T47D (cell line): ENCODE measurements at places on chromosomes 5 and 9.
A peak's percentile ranks its signal among the peaks of the same experiment; 100 is the strongest.

- no peak for DNase-seq
These were observed 224.0 kb downstream of the WDR70 start for GRCh38 chr5:37603072-37603471.

DNA sequence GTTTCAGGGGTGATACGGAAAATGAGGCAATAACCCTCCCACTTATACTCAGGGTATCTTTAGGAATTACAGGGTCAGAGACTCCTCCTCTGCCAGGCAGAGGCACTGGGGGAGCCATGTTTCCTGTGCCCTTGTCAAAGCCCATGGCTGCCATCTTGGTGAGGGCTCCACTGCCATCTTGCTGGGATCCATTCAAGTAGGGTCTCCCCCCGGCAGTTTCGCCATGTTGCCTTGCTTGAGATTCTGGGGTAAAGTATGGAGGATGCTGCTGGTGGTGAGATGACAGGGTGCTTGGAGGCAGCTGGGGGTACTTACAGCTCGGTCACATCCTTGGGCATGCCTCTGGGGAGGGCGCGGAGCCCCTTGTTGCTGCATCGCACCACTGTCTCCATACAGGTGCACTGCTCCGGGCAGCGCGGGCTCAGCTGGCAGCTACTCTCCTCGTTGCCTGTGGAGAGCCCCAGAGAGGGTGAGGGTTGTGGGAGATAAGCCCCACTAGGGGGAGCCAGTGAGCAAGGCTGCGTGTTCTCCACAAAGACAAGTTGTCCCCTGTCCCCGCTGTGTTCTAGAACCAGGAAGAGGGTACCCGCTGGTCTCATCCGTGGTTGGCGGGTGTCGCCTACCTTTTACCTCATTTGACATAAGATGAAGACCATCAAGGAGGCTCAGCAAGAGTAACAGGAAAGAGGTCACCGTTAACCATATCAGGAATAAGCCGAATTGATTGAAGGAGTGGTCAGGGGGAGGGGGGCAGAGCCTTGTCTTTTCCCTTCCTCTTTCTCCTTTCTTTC lies 169.0 kb upstream of the PANK3 start:
- DNase-seq: no peak

- no peak for DNase-seq
These were observed 50.2 kb upstream of the DNAH5 start for GRCh38 chr5:13994621-13995253.

DNA sequence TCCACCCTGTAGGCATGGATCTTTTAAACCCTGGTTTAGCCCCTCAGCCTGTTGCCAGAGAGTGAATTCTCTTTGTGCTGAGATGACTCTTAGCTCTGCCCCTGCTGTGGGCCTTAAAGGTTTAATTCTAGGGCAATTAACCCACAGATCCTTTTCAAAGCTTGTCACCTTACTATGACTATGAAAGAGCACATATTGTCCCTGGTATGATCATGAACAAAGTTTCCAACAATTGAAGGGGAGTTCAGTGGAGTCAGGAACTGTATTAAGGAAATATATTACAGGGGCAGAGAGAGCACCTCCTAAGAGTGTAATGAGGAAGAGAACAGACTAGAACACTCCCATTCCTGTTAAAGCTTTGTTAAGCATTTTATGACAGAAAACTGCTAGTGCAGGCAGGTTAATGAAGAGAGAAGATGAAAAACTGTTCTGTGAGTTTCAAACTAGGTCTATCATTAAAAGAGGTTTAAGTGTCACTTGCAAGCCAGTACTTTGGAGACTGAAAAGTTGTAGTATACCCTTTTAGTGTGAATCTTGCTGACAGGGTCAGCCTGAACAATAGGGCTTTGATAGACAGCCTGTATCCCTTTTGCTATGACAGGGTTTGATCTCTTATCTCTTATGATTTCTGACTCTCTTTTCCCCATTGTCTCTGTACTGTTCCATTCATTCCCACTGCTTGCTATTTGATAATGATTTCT lies 104.2 kb upstream of the ELL2 start:
- DNase-seq: no peak

DNA sequence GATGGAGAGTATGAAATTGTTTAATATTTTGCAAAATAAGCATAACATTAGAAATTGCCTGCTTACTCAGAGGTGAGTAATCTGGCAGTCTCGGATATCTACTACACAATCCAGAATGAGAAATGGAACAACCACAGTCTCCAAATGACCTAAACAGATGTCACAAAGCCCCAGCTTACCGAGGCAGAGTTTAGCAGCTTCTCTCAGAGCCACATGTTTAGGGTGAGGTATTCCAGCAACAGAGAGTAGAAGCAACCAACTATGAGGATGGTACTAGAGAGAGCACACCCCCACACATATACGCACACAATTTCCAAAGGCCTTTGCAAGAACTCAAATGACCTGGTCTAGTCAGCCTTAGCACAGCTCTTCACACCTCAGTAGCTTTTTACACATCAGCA lies 122.7 kb upstream of the LPAR1 start:
- no peak for DNase-seq

GRCh38 chr5:149834246-149834855 lies 104.2 kb downstream of the PPARGC1B start:
- DNase-seq: peak; percentile 90

DNA sequence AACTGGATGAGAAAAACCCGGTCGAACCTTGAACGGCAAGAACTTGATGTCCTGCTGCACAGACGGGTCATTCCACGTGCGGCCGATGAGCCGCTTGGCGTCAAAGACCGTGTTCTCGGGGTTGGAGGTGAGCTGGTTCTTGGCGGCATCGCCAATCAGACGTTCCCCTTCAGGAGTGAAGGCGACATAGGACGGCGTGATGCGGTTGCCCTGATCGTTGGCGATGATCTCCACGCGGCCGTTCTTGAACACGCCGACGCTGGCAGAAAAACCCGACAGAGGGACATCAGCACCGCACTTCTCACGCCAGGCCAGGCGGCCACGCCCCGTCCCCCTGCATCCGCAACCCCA lies 519 bp downstream of the HSPA5 start:
- no peak for DNase-seq

DNA sequence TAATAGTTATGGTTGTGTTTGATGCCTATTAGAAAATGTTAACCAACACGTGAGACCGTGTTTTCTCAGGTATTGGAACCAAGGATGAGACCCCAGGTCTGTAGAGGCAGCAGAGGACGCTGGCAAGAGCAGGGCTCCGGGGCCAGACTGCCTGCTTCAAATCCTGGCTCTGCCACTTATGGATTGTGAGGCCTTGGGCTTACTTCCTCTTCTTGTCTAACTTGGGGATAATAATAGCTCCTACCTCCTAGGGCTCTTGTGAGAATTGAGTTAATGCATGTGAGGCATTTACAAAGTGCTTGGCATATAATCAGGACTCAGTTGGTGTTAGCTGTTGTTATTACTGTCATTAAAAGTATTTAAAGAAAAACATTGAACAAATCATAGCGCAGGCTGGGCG lies 85.5 kb upstream of the PITX1 start:
- DNase-seq: no peak

DNA sequence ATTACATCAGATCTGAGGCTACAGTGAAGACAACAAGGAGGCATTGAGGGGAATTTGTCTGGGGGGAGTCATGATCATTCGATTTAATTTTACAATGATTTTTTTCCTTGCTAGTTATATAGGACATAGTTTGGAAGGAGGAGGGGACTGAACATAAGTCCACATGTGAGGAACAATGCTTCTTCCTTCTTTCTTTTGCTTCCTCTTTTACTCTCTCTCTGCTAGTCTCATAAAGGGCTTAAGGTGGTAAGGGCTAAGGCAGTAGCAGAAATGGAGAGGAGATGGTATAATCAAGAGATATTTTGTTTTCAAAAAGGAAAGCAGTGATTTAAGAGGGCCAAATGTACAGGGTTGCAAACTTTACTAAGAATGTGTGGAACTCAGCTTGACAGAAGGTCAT lies 64.3 kb downstream of the GRIN3A start:
- DNase-seq: no peak
